ENCODE measurements at places on chromosomes 2 and 18.

DNA sequence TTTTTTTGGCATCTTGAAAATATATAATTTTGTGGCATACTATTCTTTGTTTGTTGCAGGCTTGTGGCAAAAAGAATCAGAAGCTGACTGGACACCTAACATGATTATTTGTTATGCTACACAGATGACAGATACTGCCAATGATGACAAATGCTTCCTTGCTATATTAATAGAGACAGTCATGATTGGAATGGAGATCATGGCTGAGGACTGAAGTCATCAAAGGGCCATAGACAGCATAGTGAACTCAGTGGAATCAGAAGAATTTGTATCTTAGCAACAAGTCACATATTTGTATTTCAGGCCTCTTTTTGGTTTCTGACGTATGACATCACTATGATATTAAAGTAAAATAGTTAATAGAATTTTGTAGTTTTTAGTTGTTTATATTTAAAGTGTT is 1003.8 kb upstream of the DDX18 start:
- no peak for DNase-seq

GRCh38 chr18:12819322-12819721 is 64.7 kb downstream of the PTPN2 start:
- DNase-seq: no peak

DNA sequence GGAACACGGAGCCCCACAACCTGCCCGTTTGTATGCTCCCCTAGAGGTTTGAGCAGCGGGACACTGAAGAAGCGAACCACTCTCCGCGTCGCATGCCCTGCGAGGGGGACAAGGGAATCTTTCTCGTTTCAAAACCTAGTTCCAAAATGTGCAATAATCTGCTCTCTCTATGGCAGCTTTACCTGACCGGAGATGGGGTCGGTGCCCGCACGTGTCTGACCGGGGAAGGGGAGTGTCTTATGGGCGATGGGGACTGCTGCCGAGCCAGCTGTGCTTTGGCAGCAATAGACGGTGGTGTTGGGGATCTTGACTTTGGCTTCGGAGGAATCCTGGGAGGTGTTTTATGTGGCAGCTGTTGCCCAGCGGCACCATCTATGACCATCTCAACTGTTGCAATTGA is 7.9 kb downstream of the TTN start:
- no peak for DNase-seq

DNA sequence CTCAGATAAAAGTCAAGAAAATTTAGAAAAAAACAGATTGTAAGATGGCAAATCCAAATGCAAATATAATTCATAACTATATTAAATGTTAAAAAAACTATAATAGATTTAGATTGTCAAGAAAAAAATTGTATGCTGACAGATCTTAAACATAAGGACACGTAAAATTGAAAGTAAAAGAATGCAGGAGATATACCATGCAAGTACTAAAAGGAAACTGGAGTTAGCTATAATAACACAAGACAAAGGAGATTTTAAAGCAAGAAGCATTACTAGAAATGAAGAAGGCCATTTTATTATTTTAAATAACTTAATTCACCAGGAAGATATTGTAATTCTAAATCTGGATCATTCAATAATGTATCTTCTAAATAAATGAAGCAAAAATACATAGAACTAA is 48.3 kb downstream of the TTC21B start:
- DNase-seq: no peak

- DNase-seq: peak; percentile 30
Measured at GRCh38 chr18:58768293-58768974, 96.2 kb upstream of the ZNF532 start.

GRCh38 chr2:8638327-8638726 is 43.5 kb upstream of the ID2 start:
- no peak for DNase-seq

DNA sequence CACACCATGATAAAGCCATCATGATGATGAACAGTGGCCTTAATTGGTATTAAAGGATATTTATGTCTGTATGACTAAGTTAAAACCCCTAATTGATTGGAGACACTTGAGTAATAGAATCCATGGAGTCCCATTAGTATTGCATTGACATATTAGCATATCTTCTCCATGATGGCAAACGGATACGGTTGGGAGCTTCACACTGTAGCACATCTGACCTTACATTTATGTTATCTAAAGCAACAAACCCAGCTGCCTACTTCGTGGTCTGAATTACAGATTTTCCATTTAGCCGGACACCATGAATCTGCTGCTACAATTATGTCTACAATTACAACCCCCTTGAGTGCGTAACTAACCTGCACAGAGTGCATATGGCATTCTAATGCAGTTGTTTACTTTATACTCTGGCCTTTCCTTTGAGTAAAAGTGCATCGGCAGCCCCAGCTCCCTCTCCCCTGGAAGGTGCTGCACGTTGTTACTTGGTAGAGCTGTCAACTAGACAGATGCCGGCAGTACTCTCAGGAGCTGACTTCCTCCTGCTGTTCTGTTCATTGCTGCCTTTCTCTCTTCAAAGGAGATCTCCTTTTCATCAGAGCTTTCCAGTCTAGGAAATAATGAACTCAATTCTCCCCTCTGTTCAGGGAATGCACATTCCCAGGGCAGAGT is 92.1 kb downstream of the LRRC30 start:
- DNase-seq: no peak

DNA sequence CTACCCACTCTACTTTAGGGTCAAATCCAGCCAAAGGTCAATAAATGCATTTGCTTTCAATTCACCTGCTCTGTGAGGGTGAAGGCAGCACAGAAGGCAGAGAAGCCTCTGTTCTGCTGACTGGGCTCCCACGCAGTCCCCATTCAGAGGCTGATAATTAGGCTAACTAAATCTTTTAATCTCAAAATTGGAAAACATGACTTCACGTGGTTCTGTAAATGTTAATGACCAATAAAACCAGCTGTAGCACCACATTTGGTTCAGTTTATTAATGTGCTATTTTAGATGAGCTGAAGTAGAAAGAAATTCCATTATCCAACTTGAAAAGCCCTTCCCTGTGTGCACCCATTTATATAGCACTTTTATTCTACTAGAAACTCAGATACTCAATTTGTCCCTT is 310.6 kb downstream of the C1D start:
- DNase-seq: no peak

DNA sequence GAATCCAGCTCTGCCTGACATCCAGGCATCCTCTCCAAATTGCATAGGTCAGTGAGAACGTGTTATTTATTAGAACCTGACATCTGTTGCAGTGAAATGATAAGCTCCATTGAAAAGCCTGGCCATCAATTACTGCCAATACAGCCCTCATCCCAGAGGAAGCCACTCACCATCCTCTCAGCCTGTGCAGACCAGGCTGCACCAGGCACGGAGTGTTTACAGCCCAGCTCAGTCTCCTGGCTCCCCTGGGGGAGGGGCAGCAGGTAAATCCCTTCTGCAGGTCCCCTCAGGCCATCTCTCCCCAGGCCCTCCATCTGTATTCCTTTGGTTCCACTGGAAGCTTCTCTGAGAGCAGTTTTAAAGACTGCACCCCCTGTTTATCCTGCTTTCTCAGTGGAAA is 82.6 kb upstream of the FOSL2 start:
- no peak for DNase-seq

DNA sequence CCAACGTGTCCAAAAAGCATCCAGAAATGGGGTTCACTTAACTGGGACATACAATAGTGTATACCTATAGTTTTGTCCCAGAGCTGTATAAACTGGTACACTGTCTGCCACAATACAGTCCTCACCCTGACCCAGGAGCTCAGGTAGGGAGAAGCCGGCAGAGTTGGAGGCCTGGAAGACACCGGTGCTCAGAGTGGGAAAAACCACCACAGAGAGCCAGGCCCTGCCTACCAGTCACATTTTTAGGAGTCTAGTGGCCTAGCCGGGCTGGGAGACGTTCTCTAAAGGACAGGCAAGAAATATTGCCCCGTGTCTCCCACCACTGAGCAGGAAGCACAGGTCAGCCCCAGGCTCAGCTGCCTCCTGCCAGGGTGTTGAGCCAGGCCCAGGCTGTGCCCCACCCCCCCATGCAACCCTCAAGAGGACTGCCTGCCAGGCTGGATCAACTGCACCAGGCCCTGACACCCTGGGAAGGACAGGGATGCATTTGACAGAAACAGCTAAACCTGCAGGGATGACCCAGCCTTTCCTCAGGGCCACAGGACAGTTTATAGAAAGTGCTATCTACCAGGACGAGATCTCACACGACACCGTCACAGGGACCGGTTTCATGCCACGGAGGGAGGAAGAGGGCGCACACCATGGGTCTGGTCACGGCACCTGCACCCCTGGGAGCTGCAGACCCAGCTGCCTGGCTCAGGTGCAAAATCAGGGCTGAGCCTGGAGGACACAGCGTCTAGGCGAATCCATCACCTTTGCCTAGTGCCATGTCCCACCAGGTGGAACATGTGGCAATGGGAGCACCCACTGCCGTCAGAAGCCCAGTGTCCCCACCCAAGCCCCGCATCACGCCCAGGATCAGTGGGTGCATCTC is 89.9 kb downstream of the TMEM18 start:
- no peak for DNase-seq

DNA sequence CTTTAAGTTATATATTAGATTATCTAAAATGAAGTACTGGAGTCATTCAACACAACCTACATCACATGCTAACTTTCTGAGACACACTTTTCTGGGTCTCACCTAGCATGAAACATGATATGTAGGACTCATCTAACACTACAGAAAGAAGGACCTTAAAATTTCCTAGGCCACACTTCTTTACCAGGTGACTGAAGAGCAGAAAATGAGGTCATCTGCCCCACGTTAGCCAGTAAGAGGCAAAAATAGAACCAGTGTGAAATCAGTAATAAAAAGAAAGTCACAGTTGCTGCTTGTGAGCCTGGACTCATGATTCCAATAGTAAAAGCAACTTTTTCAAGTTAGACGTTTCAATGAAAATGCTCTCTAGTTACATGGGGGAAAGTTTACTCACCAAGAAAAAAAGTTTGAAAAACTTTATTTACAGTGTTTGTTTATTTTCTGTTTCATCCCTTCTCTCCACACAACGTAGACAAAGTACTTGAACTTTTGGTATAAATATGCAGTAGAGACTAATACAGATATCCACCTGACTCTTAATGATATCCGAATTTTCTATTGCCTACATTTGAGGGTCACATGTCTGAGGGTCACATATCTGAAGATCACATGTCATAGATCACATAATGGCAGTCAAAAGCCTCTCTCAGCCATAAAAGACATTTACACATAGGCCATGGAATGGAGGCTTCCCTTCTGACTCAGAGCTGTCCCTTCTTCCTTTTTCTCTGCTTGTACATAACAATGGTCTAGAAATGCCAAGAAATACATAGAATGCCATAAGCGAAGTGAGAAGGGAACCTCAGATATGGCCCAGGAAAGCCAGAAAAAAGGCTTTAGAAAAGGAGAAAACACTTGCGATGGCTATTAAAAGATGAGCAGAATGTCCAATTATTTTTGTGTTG is 362.9 kb downstream of the ZEB2 start:
- DNase-seq: no peak

GRCh38 chr18:78675231-78675630 is 304.4 kb upstream of the SALL3 start:
- DNase-seq: no peak

DNA sequence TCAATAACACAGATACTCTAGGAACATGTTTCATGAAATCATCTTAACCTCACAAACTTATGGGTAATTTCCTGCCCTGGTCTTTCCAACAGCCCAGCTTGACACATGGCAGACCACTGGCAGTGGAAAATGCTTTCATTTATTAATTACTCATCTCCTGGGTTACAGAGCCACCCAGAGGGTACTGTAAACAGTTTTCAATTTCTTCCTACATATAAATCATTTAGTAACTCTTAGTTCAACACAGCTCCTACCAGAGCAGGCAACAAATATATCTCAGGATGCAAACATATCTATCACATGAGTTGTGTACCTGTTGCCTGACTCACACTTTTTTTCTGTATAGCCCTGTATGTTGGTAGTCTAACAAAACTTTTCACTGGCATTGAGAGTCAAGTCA is 99.2 kb upstream of the VRK2 start:
- DNase-seq: no peak

DNA sequence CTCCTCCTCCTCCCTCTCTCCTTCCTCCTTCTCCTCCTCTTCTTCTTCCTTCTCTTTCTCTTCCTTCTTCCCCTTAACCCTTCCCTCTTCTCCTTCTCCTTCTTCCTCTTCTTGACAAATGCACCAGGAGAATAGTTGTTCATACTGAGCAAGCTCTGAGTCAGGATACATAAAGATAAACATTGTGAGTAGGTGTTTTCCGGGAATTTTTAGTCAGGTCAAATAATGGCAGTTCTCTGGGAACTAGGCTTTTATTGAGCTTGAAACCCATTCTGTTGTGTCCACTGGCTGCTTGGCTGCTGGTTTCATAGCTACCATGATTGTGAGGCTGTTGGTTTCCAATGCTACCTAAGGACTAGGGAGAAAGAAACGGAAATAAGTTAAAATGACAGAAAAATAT is 1144.7 kb upstream of the DDX18 start:
- no peak for DNase-seq

- DNase-seq: no peak
Measured at GRCh38 chr2:144832048-144832447, 312.1 kb upstream of the ZEB2 start.

DNA sequence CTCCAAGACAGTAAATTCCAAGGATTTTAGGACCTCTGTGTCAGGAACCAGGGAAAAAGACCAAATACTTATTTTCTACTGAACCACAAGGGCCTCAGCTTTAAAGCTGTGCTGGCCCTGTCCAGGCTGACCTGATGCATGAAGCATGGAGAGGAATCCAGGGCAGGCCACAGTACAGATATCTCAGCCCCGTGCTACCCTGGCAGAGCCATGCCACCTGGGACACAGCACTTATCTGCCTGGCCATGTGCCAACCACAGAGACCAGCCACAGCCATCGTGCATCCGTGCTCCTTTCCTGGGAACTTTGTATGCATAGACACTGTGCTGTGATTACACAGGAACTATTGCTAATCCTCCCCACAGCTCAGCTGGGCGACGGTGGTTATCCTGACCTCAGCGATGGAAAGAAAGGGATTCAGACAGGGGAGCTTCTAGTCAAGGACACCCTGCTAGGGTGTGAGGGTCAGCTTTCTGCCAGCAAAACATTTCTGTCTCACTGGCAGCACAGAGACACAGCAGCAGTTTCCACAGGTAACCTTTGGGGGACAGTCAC is 687.4 kb upstream of the ID2 start:
- DNase-seq: no peak

DNA sequence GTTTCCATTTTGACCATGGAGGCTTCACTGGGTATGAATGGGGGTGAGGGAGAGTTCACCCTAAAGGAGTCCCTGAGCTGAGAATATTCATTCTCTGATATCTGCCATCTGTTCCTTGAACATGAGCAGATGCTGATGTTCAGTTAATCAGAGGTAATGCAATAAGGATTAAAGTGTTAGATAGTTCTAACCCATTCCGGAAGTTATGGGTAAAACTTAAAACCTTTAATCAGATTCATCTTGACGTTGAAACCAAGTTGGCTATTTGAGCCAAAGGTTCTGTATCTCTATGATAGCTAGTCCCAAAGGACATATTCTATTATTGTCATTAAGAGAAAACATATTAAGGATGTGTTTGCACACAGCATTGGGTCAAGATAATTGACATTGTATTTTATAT is 268.9 kb downstream of the PLCL1 start:
- DNase-seq: no peak

All from fibroblast of gingiva (primary cell).